Sciatic nerve (tissue), 2 donors: ENCODE measurements at places on chromosomes 6 and 20. TPM values are rescaled to one million over a fixed set of nuclear protein-coding genes. Genes with fewer than 3 reads are reported as not detected.

UNC93A gene
- not detected for total RNA-seq

CCN5 gene
- 147 TPM for total RNA-seq

SLC4A11 gene
- total RNA-seq = 0.89 TPM

OVOL2 gene
- total RNA-seq = not detected

BPIFB4 gene
- total RNA-seq = not detected

NOTCH4 gene
- total RNA-seq = 71.8 TPM

SIM1 gene
- 0.04 TPM for total RNA-seq

NTSR1 gene
- 0.09 TPM for total RNA-seq

HNF4A gene
- total RNA-seq = not detected

VARS2 gene
- total RNA-seq = 25.2 TPM

SNHG17 gene
- 30.8 TPM for total RNA-seq

OR2W1 gene
- total RNA-seq = not detected

AVP gene
- total RNA-seq = not detected

PNPLA1 gene
- total RNA-seq = 0.22 TPM

HAO1 gene
- total RNA-seq = not detected

TINAG gene
- total RNA-seq = 0.31 TPM

FOXP4 gene
- 39.2 TPM for total RNA-seq

FAXC gene
- total RNA-seq = 0.49 TPM

GPR63 gene
- total RNA-seq = 0.49 TPM

PBOV1 gene
- total RNA-seq = not detected

VIP gene
- total RNA-seq = 1.9 TPM

TCP11 gene
- not detected for total RNA-seq

CGAS gene
- 7.5 TPM for total RNA-seq

C20orf141 gene
- total RNA-seq = not detected

RIPPLY2 gene
- total RNA-seq = 0.80 TPM

TMEM63B gene
- total RNA-seq = 38.0 TPM

EPPIN gene
- total RNA-seq = not detected

MYCT1 gene
- total RNA-seq = 20.6 TPM

MUC21 gene
- total RNA-seq = 0.18 TPM
